Immature natural killer cell (primary cell): ENCODE measurements at places on chromosomes 1 and 21. TPM values are rescaled to one million over a fixed set of nuclear protein-coding genes. Genes with fewer than 3 reads are reported as not detected.

Gene POU2F1
- polyA plus RNA-seq, result 4.4 TPM

Gene SPRR5
- polyA plus RNA-seq, result not detected

DNA sequence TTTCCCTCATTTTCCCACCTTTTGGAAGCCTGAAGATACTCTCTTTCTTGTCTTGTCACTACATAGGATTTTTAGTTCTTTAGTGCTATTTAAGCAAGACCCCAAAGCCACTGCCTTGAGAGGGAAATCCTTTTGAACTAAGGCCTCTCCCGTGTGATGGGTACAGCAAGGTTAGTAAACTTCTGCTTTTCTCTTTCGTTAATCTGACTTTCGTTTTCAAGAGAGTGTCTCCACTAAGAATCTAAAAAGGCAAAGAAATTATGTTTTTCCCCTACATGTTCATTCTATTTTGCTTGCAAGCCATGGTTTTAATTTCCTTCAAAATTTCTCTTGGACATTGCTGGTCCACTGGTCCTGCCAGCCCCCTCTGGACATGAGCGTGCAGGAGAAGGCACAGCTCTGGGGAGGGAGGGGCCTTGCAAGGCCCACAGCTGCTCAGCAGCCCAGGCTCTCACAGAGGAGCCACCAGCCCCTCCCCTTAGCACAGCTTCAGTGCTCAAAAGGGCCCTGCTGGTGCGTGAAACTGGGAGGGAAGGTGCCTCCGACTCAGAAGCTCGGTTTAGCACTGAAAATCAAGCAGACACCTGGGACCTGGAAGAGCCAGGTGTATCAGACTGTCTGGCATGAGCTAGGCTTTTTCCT lies 210.9 kb upstream of the GALNT2 start:
- peak overlapping the region; percentile 78 for H3K4me3 ChIP-seq
- H3K4me1 ChIP-seq, result peaks cover 8% of the 10 kb centered on the region
- H3K27ac ChIP-seq, result peak overlapping the region; percentile 82

DNA sequence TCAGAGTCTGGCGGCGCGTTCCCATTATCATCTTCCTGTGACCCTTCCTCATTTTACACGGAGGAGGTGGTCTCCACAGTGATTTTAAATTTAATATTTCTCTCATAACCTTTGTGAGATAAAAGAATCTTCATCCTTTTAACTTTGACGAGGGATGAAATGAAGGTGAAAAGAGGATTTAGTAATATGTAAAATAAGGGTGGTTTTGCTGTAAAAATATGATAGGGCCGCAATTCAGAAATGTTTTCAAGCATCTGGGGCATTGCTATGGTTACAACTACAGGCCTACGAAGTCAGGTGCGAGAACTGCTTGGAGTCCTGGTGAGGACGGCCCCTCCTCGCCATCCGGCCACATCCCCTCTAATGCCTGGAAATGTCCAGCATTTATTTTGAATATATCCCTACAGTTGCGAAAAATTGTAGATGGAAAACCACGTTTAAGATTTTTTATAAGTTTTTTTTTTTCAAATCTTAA lies 422 bp upstream of the RSBN1 start:
- no peak for DNase-seq
- H3K36me3 ChIP-seq, result peaks cover 14% of the 10 kb centered on the region
- peak overlapping the region; percentile 97 for H3K4me3 ChIP-seq
- H3K27ac ChIP-seq, result peak overlapping the region; percentile 87

- peaks cover 5% of the 10 kb centered on the region for H3K4me1 ChIP-seq
- no peaks in the 10 kb centered on the region for H3K36me3 ChIP-seq
- H3K27ac ChIP-seq, result no peak overlapping the region
- H3K27me3 ChIP-seq, result peaks cover 2% of the 10 kb centered on the region
Observed at GRCh38 chr1:245901037-245901436, 606.0 kb downstream of the SMYD3 start.

DNA sequence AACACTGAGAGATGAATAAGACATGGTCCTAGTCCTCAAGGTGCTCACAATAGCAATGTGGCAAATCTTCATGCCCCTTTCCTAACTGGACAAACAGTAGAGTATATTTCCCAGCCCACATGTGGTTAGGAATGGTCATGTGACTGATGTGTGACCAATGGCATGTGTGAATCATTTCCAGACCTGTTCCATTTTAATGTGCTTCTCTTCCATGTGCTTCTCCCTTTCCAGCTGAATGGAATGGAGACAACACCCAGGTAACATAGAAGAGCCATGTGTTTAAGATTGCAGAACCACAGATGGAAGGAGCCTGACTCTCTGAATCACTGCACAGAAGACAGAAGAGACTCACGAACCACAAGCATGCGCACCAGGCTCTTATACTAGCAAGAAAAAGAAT lies 409.9 kb upstream of the NFIA start:
- no peak overlapping the region for H3K27ac ChIP-seq
- H3K36me3 ChIP-seq, result no peaks in the 10 kb centered on the region
- peaks cover 2% of the 10 kb centered on the region for H3K27me3 ChIP-seq
- H3K4me1 ChIP-seq, result no peaks in the 10 kb centered on the region
- DNase-seq, result no peak

GRCh38 chr1:18569811-18570545 lies 60.7 kb upstream of the PAX7 start:
- peaks cover 4% of the 10 kb centered on the region for H3K27me3 ChIP-seq
- H3K27ac ChIP-seq, result no peak overlapping the region
- H3K4me1 ChIP-seq, result no peaks in the 10 kb centered on the region
- no peak for DNase-seq
- no peaks in the 10 kb centered on the region for H3K36me3 ChIP-seq

GRCh38 chr1:229264068-229264467 lies 6.8 kb upstream of the RAB4A start:
- peaks cover under 1% of the 10 kb centered on the region for H3K4me1 ChIP-seq
- DNase-seq, result no peak
- no peak overlapping the region for H3K27ac ChIP-seq
- H3K4me3 ChIP-seq, result no peak overlapping the region
- H3K27me3 ChIP-seq, result no peaks in the 10 kb centered on the region

- peaks cover 3% of the 10 kb centered on the region for H3K27me3 ChIP-seq
- H3K4me1 ChIP-seq, result no peaks in the 10 kb centered on the region
- no peak for DNase-seq
- H3K27ac ChIP-seq, result no peak overlapping the region
- no peak overlapping the region for H3K4me3 ChIP-seq
Observed at GRCh38 chr21:39077876-39078275, 105.4 kb downstream of the PSMG1 start.

- no peak overlapping the region for H3K27ac ChIP-seq
- H3K36me3 ChIP-seq, result no peaks in the 10 kb centered on the region
- H3K4me1 ChIP-seq, result no peaks in the 10 kb centered on the region
- no peak for DNase-seq
- H3K27me3 ChIP-seq, result no peaks in the 10 kb centered on the region
Observed at GRCh38 chr1:219488275-219488674, 124.6 kb downstream of the ZC3H11B start.

DNA sequence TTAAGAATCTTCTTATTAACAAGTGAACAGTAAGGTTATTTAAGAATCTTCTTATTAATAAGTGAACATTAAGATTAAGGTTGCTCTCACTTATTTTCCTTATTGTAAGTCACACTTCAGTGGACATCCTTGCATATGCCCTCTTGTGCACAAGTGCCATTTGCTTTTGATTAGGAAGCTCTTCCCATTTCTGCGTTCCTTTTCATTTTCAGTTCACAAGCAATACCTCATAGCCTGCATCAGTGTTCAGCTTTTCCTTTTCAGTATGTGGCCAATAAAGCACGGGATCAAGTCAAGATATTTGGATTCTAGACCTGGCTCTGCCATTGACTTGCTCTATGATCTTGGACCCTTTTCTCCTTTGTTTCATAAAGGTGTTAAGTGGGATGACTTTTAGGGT lies 158.7 kb downstream of the DISP1 start:
- peaks cover 2% of the 10 kb centered on the region for H3K27me3 ChIP-seq
- H3K36me3 ChIP-seq, result peaks cover 4% of the 10 kb centered on the region
- no peak overlapping the region for H3K4me3 ChIP-seq
- H3K4me1 ChIP-seq, result peaks cover 7% of the 10 kb centered on the region
- no peak for DNase-seq
- H3K27ac ChIP-seq, result no peak overlapping the region

DNA sequence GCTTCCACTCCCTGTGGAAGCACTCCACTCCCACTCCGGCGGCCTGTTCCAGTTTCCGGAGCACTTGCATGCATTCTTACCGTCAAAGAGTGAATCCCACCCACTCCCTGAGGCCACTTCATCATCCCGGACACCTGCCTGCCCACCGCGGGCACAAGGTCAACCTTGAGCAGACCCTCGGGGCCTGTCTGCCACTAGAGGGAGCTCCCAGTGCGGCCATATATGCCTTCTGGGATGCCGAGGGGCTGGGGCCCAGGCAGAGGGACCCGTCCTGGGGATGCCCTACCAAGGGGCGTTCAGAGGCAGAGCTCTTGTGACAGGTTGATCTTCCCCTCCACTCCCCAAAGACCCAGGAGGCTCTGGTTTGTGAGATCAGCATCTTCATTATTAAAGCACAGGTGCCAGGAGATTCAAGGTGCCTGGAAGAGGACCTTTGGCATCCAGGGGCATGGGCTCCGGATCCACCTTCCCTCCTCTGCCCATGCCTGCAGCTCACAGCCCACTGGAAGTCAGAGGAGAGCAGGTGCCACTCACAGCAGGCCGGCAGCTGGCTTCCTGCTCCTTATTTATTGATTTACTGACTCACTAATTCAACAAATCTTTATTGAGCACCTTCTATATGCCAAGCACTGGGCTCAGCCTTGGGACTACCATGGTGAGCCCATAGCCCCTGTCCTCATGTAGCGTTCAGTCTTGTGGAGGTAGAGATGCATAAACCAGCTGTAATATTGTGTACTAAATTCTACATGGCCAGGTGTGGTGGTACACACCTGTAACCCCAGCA lies 47.3 kb downstream of the UBIAD1 start:
- H3K4me3 ChIP-seq, result peak overlapping the region; percentile 61
- peak; percentile 52 for DNase-seq

DNA sequence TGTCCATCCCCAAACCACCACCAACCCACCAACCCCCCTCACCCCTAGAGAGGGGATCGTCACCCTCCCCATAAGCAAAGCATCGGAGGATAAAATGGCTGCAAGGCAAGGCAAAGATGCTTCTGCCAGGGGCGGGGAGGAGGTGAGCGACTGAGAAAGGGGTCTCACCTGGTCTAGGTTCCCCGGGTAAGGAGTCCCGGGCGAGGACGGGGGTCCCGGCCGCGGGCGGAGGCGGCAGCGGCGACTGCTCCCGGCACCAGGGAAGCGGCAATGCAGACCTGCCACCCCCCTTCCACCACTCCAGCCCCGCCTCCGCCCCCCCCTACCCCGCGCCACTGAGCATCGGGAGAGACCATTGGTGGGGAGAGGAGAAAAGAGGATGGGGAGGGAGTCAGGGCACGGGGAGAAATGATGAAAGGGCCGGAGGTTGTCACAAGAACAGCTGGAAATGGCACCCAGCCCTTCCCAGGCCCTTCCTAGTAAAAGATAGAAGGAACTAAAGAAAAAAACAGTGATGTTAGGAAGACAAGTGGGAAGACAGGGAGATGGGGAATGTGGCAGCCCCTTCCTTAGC lies at the start of gene SV2A:
Gene SV2A (minus strand): TSS at position 274 of the 574 bp plus-strand sequence. CDS start 4,004 bp downstream, outside the sequence.
- peak within 1 kb of the TSS; percentile 47 for H3K4me3 ChIP-seq
- no peak for DNase-seq
- H3K36me3 ChIP-seq, result peaks cover 10% of the 10 kb centered on the region
- peaks cover 7% of the 10 kb centered on the region for H3K27me3 ChIP-seq
